Muscle of leg (tissue), 16 donors: ENCODE measurements at places on chromosomes 12 and 14. TPM values are rescaled to one million over a fixed set of nuclear protein-coding genes. Genes with fewer than 3 reads are reported as not detected.
A peak's percentile ranks its signal among the peaks of the same experiment; 100 is the strongest.

- DNase-seq, result no peak
Observed at GRCh38 chr14:95274874-95275273, 44.8 kb downstream of the CLMN start.

DNA sequence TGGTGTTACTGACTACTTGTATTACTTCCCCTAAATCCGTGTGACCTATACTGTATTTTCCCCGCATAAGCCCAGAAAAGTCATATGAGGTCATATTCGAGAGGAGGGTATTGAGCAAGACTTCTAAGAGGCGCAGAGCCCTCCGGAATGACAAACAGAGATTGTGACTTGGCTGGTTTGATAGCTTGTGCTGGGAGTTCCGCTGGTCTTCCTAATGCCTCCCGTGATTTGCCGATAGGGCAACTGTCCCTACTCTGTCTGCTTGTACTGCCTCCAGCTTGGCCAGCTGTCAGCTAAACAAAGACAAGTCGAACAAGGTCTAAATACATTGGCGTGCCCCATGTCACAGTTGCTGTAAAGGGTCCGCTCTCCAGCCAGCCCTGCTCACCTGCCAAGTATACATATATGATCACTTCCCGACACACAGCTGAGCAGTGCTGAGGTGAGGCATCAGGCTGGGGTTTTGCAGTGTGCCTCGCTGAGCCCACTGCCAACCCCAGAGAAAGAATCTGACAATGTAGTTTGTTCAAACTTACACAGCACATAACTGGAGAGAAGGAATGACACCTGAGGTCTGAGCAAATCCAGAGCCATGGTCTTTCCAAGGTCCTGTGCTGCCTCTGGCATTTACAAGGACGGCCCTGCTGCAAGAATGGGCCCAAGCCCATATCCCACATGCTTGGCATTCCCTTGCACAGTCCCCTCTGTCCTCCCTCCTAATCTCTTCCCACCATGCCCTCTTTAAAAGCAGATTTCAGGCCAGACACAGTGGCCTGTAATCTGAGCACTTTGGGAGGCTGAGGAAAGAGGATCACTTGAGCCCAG lies 23.7 kb downstream of the LGMN start:
- DNase-seq, result peak; percentile 50

DNA sequence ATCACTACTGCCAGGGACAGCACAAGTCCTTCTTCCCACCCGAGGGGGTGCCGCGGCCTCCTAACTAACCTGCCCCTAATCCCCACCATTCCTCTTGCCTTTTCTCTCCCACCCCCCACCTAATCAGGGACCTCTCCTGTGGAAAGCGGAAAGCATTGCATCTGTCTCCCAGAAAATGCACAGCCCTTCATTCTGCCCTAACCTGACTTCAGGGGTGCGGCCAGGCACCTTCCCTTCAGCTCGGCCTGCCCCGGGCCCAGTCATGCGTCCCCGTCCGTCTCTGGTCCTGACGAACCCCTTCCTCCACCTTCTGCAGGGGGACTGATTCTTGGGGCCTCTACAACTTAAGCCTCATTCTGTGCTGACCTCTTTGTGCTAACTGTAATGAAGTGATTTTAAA lies 43.9 kb upstream of the TRAF3 start:
- DNase-seq, result no peak

DNA sequence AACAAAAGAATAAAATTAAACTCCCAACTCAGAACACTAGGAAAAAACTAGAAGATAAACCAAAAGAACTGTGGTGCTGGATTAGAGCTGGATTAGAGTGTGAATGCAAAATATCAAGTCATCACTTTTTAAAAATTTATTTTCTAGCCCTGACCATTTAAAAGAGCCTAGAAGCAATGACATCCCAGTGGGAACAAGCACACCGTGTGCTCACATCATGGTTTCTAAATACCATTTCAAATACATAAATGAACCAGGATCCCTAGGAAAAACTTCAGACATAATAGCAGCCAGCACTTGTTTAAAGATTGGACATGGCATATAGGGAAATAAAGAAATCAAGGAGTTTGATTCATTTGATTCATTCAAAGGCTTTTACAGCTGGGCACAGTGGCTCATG lies 30.0 kb downstream of the KDM5A start:
- DNase-seq, result no peak

DNA sequence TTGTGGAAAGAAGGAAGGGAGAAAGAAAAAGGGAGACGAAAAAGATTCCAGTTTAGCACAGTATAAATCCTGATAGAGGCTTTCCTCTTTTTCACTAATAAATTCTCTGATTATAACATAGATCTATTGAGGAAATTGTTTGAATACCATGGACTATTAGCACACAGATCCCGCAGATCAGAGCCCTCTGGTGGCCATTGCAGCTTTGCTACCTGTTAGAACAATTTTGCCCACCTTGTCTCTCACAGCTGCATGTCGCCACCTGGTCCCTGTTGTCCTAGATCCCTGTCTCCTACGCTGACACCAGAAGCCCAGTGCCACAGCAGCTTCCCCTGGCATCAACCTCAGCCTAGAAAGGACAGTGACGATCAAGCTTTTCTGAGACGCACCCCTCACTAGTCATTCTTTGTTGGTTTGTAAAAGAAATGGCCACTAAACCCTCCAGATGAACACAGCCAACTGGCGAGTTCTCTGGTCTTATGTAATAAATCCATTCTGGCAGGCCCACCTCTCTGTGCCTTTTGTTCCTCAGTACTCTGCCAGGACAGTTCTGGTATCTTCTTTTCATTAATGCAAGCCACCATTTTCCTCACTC lies 9.9 kb downstream of the GPHB5 start:
- no peak for DNase-seq

DNA sequence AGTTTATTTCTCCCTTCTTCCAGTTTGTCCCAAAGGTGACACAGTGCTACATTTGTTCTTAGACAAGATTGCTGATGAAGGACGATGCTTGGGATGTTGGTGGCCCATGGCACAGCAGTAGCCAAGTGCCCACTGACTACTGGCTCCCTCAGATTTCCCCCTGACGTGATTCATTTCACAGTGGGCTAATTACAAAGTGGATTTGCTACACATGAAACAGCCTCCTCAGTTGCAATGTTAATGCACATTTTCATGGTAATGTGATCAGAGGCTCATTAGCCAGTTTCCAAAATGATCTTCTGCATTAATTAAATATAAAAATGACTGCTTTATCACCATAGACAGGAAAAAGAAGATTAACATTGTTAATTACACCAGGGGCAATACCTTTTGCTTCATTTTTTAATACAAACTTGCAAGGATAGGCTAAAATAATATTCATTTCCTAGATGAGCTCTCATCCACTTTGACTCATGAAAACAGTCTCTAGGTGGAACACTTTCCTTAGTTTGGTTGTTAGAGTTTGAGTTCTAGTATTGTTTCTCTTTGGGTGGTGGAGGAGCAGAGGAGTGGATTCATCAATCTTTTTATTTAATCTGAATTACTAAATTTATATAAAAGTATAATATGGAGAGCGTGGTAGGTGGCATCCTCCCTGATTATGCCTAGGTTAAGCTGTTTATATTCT lies 250.9 kb downstream of the PDZRN4 start:
- DNase-seq, result no peak

DNA sequence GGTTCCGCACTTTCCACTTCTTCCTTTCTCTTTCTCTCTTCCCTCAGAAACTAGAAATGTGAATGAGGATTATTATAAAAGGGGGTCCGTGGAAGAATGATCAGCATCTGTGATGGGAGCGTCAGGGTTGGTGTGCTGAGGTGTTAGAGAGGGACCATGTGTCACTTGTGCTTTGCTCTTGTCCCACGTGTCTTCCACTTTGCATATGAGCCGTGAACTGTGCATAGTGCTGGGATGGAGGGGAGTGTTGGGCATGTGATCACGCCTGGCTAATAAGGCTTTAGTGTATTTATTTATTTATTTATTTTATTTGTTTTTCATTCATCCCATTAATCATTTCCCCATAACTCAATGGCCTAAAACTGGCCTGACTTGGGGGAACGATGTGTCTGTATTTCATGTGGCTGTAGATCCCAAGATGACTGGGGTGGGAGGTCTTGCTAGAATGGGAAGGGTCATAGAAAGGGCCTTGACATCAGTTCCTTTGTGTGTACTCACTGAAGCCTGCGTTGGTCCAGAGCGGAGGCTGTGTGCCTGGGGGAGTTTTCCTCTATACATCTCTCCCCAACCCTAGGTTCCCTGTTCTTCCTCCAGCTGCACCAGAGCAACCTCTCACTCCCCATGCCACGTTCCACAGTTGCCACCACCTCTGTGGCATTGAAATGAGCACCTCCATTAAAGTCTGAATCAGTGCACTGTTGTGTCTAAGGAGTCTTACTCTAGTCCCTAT lies 4.6 kb upstream of the ATN1 start:
- no peak for DNase-seq

- no peak for DNase-seq
Observed at GRCh38 chr14:55701638-55702037, 121.6 kb downstream of the KTN1 start.

DNA sequence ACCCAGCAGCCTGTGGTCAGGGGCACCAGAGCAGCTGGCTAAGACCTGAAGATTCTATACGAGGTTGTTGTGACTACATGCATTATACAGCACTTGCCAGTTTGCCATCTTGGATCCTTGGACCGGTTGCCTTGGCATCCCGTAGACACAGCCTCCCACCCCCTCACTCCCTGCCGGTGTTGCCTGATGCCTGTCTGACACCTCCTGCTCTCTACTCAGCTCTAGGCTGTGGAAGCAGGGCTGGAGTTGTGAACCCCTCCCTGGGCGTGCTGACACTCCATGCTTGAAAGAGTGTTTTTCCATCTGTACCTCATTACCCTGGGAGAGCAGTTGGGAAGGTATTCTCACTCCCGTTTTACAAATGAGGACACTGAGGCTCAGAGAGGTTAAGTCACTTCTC lies 2.5 kb downstream of the CHGA start:
- DNase-seq, result no peak

DNA sequence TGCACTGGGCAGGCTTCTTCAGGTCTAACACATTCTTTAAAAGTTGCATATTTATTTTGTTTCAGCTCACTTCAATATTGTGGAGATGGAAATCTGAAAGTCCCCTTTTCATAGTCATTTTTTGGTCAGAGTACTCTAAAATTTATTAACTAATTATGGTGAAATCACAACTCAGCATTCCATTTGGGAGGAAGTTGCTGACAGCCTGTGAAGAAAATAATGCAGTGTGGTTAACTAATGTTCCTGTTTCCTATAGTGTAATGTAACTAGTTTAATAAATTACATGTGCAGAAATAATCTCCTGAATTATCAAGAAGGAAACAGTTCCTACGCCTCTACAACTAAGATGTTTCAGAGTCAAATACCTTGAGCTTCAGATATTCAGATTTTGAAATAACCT lies 17.1 kb downstream of the LRFN5 start:
- no peak for DNase-seq

DNA sequence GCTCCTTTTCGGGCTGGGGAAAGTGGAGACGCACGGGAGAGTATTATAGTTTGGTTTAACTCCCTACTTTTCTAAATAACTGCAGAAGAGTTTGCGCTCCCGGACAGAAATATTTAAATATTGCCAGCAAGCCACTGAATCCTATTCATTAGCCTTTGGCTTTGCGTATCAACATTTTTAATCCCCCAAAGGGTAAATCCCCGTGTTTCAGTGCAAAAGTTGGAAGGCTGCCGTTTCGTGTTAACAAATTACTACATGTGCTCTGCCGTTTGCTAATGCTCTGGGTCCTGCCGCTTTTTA lies 372 bp upstream of the DPF3 start:
- DNase-seq, result no peak

- DNase-seq, result peak; percentile 80
Observed at GRCh38 chr12:69157023-69157655, 82.2 kb upstream of the CPSF6 start.

GRCh38 chr14:81222126-81222525 lies 1.4 kb upstream of the GTF2A1 start:
- DNase-seq, result peak; percentile 73

GRCh38 chr14:96055065-96055752 lies 16.0 kb downstream of the C14orf132 start:
- DNase-seq, result no peak

- no peak for DNase-seq
Observed at GRCh38 chr14:96782436-96782835, 14.7 kb upstream of the VRK1 start.

DNA sequence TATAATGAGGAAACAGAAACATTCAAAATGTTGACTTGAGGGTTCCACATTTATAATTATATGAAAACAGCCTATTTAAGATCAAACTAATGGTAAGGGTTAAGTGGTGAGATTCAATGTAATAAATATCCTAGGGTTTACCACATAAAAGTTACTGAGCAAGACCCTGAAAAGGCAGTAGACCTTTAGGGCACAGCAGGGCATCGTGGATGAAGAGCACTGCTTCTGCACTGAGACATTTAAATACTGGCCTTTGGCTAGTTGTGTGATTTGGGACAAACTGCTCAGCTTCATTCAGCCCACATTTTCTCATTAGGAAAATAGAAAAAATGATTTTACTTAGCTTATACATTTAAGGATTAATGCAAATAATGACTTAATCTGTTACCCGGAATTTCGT lies 42.0 kb downstream of the CNTN1 start:
- DNase-seq, result no peak

DNA sequence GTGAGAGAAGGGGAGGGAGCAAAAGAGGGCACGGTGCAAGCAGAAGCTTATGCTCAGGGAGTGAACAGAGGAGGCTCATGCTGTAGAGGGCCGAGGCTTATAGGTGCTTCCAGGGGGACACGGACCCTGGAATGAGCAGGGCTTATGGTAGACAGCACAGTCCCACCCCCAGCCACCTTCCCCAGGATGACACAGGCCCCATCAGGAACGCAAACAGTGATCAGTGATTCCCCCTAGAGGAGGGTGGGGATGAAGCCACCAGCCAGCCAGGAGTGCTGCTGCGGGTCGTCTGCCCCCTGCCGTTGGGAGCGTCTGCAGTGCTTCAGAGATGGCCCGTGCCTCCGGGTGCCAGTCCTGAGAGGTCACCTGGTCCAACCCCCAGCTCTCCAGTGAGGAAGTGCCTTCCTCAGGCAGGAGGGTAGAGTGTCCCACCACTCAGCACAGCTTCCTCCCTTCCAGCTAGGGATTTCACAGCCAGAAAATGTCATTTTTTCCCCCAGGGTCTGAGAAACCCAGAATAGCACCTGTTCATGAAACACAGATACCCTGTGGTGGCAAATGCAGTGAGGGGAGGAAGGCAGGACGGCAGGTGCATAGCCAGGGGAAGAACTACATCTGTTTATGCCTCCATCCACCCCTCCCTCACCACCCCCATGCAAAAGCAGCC lies 60.7 kb downstream of the SLC6A12 start:
- DNase-seq, result peak; percentile 47

- no peak for DNase-seq
Observed at GRCh38 chr12:92953747-92954146, 24.7 kb upstream of the EEA1 start.

DNA sequence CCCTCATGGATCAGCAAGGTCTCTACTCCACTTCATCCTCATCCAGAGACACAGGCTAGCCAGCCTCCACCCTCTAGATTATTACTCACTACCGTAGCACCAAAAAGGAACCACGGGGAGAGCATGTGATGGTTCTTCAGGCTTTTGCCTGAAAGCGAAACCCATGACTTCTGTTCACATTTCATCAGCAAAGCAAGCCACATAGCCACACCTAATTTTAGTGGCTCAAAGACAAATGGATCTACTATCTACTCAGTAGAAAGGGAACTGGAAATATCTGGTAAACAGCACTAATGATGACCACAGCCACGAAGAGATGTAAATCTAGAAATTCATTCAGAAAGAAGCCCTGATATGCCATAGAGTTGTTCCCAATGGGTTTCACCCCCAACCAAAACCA lies 51.4 kb downstream of the VCPKMT start:
- peak; percentile 80 for DNase-seq

Gene KITLG
- 17.9 TPM for total RNA-seq

Gene MYF5
- total RNA-seq, result 31.1 TPM

Gene AGAP2
- 3.2 TPM for total RNA-seq

Gene HAL
- 0.18 TPM for total RNA-seq

Gene SEL1L
- 40.4 TPM for total RNA-seq

Gene NYNRIN
- 16.5 TPM for total RNA-seq

Gene TAS2R31
- total RNA-seq, result 5.5 TPM

Gene C14orf93
- 10.0 TPM for total RNA-seq
